ENCODE measurements at places on chromosomes 11 and 22.

GRCh38 chr11:104487046-104487806 is 323.3 kb upstream of the PDGFD start:
- DNase-seq: no peak

- DNase-seq: no peak
Observed at GRCh38 chr11:76164861-76165751, 41.2 kb downstream of the WNT11 start.

DNA sequence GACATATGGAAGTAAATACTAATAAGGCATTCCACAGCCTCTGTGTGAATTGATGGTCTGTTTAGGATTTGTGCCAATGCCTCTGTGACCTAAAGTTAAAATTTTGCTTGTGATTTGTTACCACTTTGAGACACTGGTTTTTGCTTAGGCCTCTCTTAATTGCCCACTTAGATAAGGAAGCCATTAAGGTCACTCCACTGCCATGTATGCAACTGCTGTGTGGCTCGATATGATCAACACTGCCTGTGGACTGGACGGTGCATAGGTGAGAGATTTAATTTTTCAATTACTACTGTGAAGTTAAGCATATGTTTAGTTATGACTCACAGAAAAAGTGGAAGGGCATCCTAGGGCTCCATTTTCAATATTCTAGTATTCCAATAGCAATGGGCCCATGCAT is 36.9 kb downstream of the CSRP3 start:
- no peak for DNase-seq

- no peak for DNase-seq
Observed at GRCh38 chr11:107651672-107652071, 60.2 kb downstream of the SLN start.

DNA sequence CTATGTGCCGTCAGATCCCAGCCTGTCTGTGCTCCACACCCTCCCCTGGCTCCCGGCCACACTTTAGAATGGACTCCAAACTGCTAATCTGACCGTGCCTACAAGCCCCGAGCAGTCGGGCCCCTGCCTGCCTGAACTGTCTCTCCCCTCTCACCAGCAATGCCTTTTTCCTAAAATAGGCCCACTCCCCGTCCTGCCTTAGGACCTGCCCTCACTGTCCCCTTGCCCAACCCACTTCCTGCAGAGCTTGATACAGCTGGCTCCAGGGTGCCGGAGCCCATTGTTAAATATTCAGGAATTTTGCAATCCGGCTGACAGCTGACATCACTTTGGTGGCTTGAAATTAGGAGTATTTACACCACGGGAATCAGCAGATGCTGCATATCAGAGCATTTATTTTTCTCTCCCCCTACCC is 21.4 kb downstream of the MN1 start:
- DNase-seq: peak; percentile 18

DNA sequence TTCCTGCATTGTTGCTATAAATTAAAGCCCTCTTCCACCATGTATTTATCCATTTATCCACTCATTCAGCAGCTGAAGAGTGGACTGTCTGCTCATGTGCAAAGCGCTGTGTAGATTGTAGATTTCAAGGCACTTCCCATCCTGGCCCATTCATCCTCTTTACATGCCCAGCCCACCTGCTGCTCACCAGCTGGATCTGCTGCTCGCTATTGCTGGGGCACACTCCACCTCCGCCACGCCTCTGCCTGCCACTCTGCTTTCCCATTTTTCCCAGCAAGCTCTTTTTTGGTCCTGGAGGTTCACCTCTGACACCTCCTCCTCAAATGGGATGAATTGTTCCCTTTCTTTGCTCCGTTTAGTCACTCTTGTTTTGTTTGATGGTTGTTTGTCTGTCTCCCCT is 48.3 kb downstream of the CEP164 start:
- DNase-seq: no peak

- DNase-seq: no peak
Observed at GRCh38 chr11:84720706-84721402, 906.3 kb downstream of the DLG2 start.

- peak; percentile 59 for DNase-seq
Observed at GRCh38 chr11:110093407-110094297, 460 bp downstream of the ZC3H12C start.

GRCh38 chr11:58787903-58788302 is 56.2 kb upstream of the GLYAT start:
- no peak for DNase-seq

- DNase-seq: no peak
Observed at GRCh38 chr11:2662430-2663299, 37.1 kb downstream of the KCNQ1OT1 start.

DNA sequence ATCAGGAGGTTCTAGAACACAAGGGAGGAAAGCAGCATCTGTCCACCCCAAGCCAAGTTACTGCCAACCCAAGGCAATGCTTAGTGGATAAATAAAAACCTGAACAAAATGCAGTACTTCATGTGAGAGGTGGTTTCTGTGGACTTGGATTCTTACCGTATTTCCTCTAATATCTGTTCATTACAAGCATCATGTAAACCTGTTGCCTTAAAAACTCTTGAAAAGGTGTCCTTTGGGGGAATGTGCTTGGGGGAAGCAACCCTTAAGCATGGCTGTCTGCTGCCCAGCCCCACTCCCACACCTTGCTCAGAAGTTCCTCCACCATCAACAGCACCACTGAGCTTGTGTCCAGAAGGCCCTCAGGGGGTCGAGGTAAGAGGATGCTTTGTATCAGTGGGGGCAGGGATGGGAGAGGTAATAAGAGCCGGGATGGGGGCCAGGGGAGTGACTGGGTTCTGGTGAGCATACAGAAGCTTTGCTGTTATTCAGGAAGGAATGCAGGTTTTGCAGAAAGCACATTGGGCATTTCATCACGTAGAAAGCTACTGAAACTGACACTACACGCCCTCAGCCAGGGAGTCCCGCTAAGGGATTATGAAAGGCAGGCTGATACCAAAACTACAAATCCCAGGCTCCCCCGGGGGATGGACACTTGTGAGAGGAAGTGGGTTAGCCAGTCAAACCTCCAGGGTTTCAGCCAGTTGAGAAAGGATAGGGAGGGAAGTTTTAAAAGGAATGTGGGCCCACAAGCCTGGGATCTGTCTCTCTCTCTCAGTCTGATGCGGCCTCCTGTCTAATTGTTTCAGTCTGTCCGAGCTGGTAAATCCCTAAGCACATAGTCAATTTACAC is 52.0 kb downstream of the KCNJ1 start:
- DNase-seq: no peak

DNA sequence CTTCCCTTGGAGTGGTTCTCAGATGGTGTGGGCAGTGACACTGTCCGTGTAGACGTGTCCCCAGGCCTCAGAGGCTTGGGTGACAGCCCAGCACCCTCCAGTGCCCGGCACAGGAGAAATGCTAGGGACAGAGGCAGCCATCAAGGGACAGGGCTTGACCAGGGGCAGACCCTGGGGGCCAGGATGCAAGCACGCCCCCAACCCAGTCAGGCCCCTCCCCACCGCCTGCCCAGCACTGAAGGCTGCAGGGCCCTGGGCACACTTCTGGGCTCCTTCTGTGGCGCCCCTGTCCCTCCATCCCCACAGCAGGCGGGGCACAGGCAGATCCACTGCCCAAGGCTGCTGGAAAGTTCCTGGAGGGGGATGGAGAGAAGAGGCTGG is 11.1 kb downstream of the IGF2 start:
- DNase-seq: no peak

DNA sequence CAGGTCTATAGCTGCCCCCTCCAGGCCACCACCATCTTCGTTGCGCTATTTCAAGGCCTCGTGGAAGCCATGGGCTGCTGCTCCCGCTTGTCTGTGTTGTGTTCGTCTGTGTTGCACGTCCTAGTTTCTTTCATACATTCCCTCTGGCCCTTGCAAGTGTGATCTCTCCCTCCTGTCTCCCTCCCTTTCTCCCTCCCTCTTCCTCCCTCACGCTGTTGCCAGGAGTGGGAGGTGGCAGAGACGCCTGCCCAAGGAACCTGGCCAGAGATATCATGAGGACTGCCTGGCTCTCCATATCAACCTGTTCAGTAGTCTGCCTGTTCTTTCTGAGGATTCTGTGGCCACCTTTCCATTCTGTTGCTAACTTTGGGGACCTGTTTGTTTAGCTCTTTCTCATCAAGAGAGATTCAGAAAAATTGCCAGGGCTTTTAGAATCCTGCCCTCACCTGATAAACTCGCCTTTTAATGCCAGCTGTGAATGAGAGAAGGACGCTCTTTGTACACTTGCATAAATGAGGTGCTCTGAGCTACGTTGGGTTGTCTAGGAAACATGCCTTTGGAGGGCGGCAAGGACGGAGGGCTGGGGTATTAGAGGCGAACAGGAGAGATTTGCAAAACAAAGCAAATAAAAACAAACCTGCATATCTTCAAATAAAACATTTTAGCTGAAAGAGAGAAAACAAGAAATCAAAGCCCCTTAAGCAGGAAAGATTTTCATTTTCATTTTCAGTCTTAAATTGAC is 185.2 kb downstream of the TBC1D22A start:
- no peak for DNase-seq

GRCh38 chr22:46791201-46791731 is 28.8 kb downstream of the TBC1D22A start:
- peak; percentile 88 for DNase-seq
